ENCODE measurements at places on chromosomes 1 and 21. TPM values are rescaled to one million over a fixed set of nuclear protein-coding genes. Genes with fewer than 3 reads are reported as not detected.

DNA sequence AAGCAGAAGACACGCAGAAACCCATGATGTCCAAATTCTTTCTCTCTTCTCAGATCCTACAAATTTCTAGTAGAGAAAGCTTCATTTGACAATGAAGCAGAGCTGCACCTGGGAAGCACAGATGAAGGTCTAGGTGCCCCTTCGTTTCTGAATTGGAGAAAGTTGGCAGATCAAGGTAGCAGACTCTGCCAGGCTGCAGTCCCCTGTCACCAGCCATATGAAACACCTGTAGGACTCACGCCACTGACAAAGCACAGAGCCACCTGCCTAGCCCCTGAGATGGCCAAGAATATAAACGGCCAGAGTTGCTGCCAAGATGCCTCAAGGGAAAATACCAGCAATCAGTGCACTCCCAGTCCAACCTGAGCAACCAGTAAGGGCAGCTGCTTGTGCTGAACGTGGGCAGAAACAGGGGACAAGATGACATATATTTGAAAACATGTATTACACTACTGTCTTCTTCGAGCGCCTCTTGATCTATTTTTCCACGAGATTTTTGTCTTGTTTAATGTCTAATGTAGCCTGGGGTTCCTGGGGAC is 20.6 kb upstream of the PLEKHA6 start:
- H3K4me1 ChIP-seq = peaks cover 10% of the 10 kb centered on the region
- H3K27me3 ChIP-seq = peaks cover 46% of the 10 kb centered on the region
- no peak overlapping the region for H3K27ac ChIP-seq
- H3K4me3 ChIP-seq = no peak overlapping the region

DNA sequence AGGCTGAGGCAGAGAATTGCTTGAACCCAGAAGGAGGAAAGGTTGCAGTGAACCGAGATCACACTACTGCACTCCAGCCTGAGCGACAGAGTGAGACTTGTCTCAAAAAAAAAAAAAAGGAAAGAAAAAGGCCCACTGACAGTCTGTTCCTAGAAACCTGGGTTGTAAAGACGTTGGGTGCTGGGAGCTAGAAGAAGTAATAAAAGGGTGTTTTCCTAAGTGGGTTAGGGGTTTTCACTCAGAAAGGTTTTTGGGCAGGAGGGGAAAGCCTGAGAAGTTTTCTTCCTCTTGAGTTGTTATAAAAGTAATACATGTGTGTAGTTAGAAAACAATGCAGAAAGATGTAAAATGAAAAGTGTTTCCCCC is 25.4 kb downstream of the CELA3A start:
- H3K36me3 ChIP-seq = no peaks in the 10 kb centered on the region
- H3K4me3 ChIP-seq = peak overlapping the region; percentile 38
- no peak overlapping the region for H3K27ac ChIP-seq
- H3K4me1 ChIP-seq = peaks cover 28% of the 10 kb centered on the region
- no peaks in the 10 kb centered on the region for H3K27me3 ChIP-seq
- no peak for DNase-seq

DNA sequence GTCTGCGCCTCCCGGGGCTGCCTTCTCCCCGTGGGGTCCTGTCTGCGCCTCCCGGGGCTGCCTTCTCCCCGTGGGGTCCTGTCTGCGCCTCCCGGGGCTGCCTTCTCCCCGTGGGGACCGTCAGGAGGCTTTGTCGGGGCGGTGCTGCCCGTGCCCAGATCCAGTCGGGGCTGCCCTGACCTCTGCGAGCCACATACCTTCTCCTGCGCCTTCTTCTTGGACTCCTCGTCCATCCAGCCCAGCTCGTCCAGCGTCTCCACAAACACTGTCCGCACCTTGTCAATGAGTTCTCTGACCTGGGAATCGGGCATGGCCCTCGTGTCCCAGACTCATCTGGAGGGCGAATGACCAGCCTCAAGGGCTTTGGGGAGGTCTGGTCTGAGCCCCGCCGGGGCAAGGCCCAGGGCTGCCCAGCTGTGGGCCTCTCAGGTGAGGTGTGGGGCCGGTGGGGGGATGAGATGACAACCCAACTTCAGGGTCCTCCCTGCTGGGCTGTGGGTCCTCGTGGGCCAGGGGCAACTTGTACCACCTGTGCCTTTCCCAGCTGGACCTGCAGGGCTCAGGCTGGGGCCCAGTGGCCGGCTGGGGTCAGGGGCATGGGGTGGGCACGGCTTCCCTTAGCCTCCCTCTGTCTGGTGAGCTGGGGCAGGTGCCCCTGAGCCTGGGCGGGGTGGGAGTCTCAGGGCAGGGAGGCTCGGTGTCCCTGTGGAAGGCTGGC is 9.4 kb downstream of the PRXL2B start:
- H3K4me1 ChIP-seq = no peaks in the 10 kb centered on the region
- DNase-seq = peak; percentile 83
- H3K27me3 ChIP-seq = peaks cover 8% of the 10 kb centered on the region
- H3K27ac ChIP-seq = no peak overlapping the region
- no peak overlapping the region for H3K4me3 ChIP-seq

The AIRE gene
- not detected for total RNA-seq
